ENCODE measurements at places on chromosomes 11 and 22.
A peak's percentile ranks its signal among the peaks of the same experiment; 100 is the strongest.

DNA sequence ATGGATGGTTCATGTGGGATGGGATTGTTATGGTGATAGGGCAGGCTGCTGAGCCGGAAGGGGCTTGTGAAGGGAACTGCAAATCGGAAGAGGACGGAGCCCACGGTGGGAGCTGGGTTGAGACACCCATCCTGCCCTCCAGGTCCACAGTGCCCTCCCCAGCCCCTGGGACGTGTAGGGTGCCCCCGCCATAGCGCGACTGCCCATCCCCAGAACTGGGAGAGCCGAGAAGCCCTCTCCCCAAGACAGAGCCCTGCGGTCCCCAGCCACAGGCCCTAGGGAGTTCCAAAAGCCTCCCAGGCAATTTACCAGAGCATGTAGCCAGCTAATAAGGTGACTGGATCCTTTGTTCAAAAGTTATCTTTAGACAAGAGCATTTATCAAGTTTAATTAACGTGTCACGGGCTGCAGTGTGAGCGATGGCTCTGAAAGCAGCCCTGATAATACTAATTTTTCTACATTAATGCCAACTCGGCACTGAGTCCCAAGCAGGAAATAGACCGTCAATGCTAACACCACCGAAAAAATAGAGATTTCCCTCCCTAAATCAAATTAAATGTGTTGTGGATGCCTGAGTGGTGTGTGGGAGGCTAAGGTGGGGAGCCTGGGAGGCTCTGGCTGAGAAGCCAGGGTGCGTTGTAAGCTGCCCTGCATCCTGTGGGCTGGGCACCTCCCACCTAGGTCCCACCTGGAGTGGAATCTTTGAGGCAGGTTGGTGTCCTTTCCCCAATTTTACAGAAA lies 76.8 kb upstream of the RTL6 start:
- no peak for DNase-seq

GRCh38 chr11:44421090-44421675 lies 111.2 kb upstream of the ALX4 start:
- DNase-seq = no peak

- DNase-seq = no peak
These were observed 10.1 kb downstream of the SYT12 start for GRCh38 chr11:67032830-67033551.

GRCh38 chr22:37334461-37334858 lies 52.2 kb downstream of the CYTH4 start:
- no peak for DNase-seq

DNA sequence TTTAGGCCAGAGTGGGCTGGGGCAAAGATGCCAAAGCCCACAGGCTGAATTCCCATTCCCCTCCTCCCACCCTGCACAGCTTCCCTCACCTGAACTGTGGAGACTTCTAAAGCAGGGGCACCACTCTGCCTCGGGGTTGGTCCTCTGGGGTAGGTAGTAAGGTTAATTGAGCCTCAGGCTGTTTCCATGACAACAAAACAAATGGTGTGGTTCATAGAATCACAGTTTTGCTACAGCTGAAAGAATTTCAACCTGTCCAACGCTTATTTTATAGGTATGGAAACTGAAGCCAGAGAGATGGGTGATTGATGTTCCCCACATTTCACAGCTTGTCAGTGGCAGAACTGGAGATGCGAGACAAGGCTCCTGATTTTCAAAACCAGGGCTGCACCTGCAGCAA lies 109.5 kb downstream of the SNX19 start:
- DNase-seq = no peak

- DNase-seq = no peak
These were observed 79.0 kb downstream of the SCN3B start for GRCh38 chr11:123575441-123575840.

- DNase-seq = peak; percentile 85
These were observed 16.0 kb downstream of the STARD10 start for GRCh38 chr11:72777755-72778278.

- no peak for DNase-seq
These were observed 4.4 kb downstream of the NAGA start for GRCh38 chr22:42066126-42066761.

DNA sequence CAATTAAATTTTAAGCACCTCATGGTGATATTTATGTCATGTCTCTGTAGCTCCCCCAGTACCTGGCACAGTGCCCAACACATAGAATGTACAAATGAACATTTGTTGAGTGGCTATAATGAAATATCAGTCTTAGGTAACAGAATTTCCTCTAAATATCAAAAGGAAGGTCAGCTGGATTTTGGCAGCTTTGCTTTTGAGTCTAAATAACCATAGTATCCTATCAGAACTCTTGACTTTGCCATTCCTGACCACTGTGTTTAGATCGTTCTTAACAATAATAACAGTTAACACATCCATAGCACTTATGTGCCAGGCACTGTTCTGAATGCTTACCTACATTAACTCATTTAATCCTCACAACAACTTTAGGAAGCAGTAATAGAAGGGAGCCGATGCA lies 26.6 kb downstream of the TMEM123 start:
- no peak for DNase-seq

DNA sequence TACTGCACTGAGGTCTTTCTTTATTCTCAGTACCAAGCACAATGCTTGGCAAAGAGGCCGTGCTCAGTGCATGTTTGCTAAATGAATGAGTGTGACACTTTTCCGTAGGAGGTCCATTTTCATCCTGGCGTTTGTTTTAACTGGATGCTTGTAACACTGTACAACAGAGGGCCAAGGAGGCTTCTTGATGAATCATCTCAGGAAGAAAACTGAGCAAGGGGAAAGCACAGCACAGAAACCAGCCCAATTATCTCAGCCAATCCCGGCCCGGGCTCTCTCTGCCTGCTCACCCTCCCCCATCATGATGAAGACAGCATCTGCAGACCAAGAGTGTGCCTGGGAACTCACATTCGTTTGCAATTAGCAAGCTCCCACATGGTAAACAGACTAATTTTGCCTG lies 570.3 kb downstream of the OPCML start:
- no peak for DNase-seq

DNA sequence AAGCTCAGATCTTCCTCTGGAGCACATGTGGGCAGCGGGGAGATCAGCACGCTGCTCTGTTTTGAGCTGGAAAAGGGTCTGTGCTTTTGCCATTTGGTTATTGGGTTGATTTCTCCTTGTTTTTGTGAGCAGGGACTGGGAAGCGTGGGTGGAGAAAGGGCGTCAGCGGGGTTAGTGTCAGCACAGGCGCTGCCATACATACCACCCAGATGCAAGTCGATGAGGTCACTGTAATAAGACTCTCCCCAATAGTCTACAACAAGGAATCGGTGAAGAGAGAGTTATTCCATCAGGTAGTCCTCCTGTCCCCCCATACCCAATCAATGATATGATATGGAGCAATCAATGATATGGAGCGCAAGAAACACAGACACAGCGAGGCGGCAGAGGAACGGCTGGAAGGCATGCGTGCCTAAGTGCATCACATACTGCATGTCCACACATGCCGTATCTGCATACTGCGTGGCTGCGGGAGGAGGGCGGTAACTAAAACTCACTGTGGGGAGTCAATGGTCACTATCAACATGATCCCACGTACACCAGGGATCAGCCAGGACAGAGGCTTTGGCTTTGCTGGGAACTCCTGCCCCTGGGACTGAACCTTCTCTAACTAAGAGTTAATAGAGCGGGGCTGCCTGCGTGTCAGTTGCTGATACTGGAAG lies 29.5 kb upstream of the BID start:
- no peak for DNase-seq

DNA sequence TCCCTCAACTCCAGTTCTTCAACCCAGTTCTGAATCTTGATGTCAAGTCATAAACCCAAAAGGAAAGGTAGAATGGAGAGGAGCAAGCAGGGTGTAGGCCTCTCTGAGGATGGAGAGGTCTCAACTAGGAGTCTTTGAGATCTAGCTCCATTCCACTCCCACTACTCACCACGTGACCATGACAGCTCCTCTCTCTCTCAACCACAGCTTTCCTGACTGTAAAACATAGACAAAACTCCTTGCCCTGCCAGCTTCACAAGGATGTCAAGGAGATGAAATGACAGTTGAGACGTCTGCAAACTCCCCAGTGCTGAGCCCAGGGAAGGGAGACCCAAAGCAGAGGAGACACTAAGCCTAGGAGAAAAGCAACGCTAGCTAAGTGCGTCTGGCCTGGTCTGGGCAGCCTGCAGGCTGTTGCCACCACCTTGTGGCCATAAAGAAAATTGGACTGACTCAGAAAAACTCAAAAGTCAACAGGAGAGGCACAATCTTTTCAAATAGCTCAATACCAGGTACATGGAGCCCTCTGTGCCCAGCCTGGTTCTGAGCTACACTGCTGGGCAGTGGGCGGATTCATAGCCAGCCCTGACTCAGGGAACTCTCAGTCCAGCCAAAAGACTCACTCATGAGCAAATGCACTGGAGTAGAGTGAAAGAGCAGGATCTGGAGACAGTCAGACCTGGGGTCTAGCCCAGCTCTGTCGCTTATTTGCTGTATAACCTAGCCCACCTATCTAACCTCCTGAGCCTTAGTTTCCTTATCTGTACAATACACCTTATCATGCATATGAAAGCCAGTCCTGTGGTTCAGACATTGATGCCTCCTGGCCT lies 3.4 kb downstream of the CLPB start:
- peak; percentile 87 for DNase-seq

DNA sequence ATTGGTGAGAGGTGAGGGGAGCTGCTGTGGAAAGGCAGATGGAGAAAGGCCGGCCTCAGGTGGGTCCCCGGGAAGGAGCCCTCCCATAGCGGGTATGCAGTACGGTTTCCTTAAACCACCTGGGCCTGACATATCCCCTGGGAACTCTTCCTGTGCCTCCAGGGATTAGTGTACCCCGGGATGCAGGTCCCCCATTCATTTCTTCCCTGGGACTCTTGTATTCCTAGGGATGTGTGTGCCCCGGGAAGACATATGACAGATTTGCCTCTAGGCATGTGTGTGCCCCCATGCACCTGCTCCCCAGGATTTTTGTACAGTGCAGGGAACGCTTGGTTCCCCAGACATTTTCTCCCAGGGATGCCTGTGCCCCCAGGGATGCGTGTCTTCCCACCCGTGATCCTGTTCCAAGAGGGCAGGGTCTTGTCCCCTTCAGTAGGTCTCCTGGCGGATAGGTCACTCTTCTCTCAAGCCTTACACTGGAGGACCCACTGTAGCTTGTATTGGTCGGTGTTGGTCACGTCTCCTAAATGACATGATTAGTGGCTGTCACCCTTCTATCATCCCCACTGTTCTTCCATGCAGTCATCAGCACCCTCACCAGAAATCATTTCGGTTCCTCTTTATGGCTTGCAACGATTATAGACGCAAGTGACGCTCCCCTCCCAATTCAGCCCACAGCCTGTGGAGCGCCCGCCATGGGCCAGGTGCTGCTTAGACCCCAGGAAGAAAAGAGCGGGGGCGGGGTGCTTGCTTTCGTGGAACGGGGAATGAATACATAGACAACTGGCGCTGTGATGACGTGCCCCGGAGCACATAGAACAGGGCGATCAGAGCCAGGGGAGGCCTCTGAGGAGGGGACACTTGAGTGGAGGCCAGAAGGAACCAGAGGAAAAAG lies 1.3 kb downstream of the PARVB start:
- no peak for DNase-seq

DNA sequence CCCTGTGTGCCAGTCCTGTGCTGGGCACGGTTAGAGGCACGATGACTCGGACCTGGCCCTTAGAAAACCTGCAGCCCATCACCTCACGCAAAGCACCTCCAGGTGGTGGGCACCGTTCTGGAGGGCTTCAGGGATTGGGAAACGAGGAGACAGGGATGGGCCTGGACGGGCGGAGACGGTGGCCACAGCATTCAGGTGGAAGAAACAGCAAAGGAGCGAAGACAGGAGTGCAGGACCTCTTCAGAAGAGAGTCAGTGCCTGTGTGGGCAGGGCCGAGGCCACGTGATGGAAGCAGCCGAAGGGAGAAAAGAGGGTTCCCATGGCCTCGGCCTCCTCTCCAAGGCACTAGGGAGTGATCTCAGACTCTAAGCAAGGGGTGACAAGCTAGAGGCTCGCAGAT lies 8.1 kb upstream of the SLC22A12 start:
- DNase-seq = no peak

- DNase-seq = no peak
These were observed 23.0 kb downstream of the ADAMTS8 start for GRCh38 chr11:130405428-130405827.
